Endodermal cell (in vitro differentiated cells): ENCODE measurements at places on chromosomes 16 and 17.

GRCh38 chr16:27795992-27796614 is 246.2 kb downstream of the KATNIP start:
- DNase-seq = peak; percentile 94

DNA sequence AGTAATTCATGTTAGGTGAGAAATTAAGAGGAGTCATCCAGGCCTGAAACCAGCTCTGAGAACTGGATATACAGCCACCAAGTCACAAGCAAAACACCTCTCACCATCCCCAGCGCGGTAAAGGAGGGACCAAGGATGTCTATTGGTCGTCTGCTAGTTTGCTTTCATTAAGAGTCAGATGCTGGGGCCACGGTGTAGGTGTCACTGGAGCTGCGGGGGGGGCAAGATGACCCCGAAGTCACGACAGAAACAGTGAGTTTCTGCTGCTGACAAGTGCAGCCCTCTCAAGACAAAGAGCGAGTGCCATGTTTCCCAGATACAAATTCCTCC is 790 bp downstream of the NCBP3 start:
- DNase-seq = no peak

GRCh38 chr16:82331974-82332750 is 162.1 kb upstream of the MPHOSPH6 start:
- DNase-seq = peak; percentile 53

GRCh38 chr16:51756447-51757123 is 605.5 kb upstream of the SALL1 start:
- DNase-seq = peak; percentile 40

GRCh38 chr17:11916091-11916490 is 81.2 kb downstream of the ZNF18 start:
- no peak for DNase-seq

GRCh38 chr17:45364531-45365390 is 47.9 kb upstream of the MAP3K14 start:
- peak; percentile 96 for DNase-seq

DNA sequence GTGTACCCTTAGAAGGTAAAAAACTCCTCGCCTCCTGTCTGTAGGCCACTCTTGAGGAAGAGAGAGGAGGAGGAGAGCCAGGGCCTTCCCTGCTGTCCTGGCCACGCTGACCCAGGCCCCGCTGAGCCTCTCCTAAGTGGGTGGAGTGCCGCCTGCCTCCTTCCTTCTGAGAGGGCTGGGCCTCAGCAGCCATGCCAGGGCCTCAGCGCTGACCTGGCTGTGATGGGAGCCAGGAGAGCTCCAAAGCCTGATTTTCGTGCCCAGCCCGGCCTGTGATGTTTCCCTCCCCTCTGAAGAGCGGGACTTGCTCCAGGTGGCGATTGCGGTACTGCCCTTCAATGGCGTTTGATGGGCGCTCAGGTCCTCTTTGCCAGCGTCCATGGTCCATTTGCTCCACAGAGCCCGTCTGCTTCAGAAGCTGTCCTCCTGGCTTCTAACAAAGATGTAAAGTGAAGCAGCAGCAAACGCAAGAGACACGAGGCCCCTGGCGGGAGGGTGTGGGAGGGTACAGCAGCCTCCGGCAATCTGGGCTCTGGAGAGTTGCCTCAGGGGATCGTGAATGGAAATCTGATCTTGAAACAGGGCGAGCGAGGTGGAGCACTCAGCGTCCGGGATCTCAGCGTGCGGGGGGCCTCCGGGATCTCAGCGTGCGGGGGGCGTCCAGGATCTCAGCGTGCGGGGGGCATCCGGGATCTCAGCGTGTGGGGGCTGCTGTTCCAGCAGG is 93.5 kb downstream of the NPIPB11 start:
- DNase-seq = no peak

DNA sequence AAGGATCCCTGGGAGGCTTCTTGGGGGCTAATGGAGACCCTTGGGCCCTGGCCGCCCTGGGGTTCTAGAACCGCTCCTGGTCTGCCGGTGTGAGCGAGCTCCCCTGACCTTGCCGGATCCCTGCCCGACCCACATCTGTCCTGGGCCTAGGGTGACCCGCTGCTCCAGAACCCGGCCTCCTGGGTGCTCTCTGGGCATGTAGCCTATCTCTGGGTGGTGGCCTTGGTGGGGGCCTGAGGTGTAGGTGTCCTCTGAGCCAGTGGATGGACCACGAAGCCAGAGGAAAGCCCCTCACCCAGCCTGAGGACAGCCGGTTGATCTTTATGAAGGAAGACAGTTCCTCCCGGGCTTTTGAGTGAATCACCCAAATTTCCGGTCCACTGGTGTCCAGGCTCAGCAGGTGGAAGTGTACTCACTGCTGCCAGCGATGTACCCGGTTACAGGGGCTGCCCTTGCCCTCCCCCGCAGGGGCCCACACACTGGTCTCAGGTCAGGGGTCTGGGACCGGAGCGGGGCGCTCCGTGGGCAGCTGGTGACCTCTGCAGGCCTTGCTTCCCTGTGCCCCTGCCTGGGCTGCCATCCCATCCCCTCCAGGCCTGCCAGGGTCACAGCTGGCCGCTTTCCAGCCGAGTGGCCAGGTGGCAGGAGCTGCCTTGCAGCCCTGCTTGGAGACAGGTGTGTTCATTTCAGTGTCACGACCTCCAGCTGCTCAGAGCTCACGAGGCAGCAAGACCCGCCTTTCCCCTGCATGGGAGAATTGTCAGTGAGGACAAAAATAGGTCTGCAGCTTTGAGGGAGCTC is 10.5 kb upstream of the GSE1 start:
- no peak for DNase-seq

- DNase-seq = peak; percentile 87
These were observed 1.3 kb downstream of the AKAP1 start for GRCh38 chr17:57086069-57086930.

DNA sequence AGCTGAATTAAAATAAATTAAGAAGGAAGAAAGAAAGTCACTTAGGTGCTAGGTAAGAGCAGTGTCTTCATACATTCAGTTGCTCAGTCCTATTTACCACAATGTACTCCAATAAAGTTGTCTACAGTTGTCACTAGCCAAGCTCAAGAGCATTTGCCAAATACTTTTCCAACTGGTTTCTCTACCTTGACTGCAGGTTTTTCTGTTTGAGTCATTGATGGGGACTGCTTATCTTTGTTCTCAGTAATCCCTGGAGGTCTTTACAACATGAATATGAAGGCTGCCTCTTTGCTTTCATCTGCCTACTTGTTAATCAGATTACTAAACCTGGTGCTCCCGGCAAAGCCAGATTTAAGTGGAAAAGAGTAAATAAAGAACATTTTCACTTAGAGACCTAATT is 64.6 kb upstream of the CLEC18B start:
- DNase-seq = no peak

- peak; percentile 26 for DNase-seq
These were observed 120.9 kb downstream of the C16orf78 start for GRCh38 chr16:49494474-49494873.

GRCh38 chr17:61583242-61583641 is 7.8 kb downstream of the NACA2 start:
- no peak for DNase-seq

- no peak for DNase-seq
These were observed 42.2 kb downstream of the TENT4B start for GRCh38 chr16:50195276-50195675.

- DNase-seq = no peak
These were observed 1276.1 kb upstream of the CDH8 start for GRCh38 chr16:63312346-63312745.

GRCh38 chr16:55001931-55002330 is 71.3 kb downstream of the IRX5 start:
- DNase-seq = no peak

- peak; percentile 67 for DNase-seq
These were observed 21.5 kb upstream of the BRCA1 start for GRCh38 chr17:43146649-43147048.

DNA sequence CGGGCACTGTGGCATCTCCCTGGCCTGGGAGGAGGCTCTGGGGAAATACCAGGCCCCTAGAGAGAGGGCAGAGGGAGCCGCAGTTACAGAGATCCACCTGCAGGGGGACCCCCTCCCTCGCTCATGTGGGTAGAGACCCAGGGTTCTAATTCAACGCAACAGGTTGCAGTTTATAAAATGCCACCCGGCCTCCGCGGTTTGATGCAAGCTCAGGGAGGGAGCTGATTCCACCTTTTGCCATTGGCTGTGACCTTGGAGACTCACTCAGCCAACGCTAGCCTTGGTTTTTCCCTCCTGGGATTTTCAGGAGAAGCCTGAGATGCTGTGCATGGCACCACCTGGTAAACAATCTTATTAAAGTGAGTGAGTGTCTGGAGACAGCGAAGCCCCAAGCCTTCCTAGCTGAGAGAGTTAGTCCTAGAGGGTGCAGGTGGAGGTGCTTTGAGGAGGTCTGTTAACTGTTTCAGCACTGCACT is 12.1 kb downstream of the TTLL6 start:
- peak; percentile 98 for DNase-seq
